LNCaP clone FGC (cell line): ENCODE measurements at places on chromosomes 7 and 10.
A peak's percentile ranks its signal among the peaks of the same experiment; 100 is the strongest.

GRCh38 chr7:115009139-115009538 lies 87.2 kb downstream of the MDFIC start:
- no peak for DNase-seq

- DNase-seq = no peak
These were observed 484.7 kb upstream of the SORCS1 start for GRCh38 chr10:107649249-107649648.

DNA sequence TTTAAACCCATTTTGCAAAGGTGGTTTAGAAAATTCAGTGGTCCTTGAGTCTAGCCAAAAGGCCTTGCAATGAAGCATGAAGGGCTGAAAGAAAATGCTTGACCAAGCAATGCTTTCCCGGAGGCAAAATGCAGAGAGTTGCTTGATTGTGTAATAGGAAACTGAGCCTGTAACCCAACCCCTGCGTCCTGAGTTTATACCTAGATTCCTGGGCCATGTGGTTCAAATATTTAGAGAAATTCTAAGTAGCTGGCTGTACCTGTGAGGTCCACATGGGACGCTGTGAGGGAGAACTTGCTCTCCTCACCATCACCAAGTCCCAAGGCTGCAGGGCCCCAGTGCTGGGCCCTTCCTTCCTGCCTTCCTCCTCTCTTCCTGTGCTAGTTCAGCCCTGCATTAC lies 45.7 kb downstream of the CXCL12 start:
- no peak for DNase-seq

DNA sequence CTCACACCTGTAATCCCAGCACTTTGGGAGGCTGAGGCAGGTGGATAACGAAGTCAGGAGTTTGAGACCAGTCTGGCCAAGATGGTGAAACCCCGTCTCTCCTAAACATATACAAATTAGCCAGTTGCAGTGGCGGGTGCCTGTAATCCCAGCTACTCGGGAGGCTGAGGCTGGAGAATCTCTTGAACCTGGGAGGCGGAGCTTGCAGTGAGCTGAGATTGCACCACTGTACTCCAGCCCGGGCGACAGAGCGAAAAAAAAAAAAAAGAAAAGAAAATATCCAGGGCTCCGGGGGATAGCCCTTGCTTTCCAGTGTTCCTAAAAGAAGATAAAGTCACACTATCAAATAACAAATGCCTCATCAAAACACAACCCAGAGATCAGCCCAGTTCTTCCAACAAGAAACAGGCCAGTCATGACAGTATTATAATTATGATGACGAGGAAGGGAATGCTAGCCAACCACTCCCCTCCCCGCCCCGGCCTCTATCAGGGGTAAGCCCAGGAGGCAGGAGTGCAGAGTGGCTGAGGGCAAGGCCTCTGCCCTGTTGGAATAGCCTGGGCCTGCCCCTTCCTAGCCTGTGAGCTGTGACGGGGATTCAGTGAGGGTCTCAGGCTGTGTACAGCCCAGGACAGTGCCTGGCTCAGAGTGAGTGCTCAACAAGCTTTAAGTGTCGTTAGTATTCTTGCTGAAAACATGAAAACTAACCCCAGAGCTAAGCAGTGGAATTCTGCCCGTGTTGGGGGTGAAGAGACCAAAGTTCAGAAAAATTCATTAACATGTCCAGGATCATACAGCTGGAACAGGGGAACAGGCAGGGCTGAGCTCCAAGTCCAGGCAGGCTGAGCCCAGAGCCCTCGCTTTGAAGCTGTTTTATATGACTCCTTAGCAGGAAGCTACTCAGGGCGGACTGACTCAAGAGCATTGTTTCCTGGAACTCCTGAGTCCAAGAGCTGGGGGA lies 54.3 kb downstream of the FAM241B start:
- no peak for DNase-seq

GRCh38 chr7:12519682-12520009 lies 50.9 kb upstream of the SCIN start:
- DNase-seq = no peak

- DNase-seq = no peak
These were observed 38.9 kb upstream of the SP8 start for GRCh38 chr7:20825555-20825954.

GRCh38 chr7:143322760-143323633 lies 7.1 kb downstream of the CLCN1 start:
- DNase-seq = no peak

GRCh38 chr10:85012305-85012704 lies 683.9 kb downstream of the CCSER2 start:
- no peak for DNase-seq

- no peak for DNase-seq
These were observed 240.2 kb downstream of the PRKG1 start for GRCh38 chr10:51314481-51314880.

GRCh38 chr7:157224627-157225026 lies 85.9 kb downstream of the UBE3C start:
- peak; percentile 37 for DNase-seq

DNA sequence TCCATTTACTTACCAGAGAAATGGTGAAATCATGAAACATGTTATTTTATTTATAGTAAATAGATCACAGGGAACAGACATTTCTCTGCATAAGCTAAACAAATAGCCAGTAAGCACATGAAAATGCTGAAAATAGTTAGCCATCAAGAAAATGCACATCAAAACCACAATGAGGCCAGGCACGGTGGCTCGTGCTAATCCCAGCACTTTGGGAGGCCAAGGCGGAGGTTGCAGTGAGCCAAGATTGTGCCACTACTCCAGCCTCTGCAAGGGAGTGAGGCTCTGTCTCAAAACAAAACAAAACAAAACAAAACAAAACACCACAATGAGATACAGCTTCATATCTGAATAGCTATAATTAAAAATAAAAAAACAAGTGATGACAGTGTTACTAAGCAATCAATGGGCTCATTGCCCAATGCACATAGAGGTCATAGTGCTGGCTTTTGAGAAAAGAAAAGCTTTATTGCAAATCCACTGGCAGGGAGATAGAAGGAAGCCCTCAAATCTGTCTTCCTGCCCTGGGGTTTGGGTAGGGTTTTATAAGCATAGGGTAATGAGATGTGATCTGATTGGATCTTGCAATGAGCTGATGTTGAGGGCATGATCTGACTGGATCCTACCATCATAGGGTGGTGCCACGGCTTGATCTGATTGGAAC lies 16.2 kb downstream of the CSTF2T start:
- DNase-seq = no peak

DNA sequence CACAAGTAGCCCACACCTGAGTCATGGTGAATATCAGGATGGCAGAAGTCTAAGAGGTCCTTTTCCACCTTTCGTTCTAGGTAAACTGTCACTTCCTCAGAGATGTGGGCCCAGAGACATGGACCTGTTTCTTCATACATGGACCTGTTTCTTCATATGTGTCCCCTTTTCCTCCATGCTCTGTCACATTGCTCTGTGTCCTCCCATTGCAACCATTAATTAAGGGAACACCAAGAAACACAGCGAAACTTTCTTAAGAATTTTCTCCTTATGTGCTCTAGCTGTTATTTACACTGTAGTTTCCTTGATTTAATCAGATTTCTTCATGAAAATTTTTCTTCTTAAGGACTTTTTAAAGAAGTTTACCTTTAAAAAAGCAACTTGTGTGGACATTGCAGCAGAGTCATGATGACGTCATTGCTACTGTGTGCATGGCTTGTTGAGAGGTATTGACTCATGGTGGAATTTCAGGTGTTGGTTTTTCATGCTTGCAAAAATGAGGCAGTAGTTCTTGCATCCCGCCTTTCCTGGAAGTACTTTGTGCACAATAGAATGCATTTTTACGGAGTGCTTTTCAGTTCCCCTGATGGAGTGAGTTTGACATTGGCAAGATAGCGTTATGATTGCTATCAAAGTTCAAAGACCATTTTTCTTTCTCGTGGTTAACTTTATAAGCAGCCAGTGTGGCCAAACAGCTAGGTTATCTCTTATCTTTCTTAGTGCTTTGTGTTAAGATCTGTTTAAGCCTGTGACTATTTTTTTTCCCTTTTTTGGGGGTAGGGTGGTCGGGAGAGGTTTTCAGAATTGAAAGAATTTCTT lies 37.7 kb downstream of the CFAP58 start:
- DNase-seq = peak; percentile 7

- DNase-seq = no peak
These were observed 254.3 kb downstream of the IPMK start for GRCh38 chr10:58013406-58013805.

- no peak for DNase-seq
These were observed 206.3 kb downstream of the SNX10 start for GRCh38 chr7:26497801-26498596.

GRCh38 chr10:97220355-97220754 lies 34.6 kb upstream of the SLIT1 start:
- DNase-seq = no peak

DNA sequence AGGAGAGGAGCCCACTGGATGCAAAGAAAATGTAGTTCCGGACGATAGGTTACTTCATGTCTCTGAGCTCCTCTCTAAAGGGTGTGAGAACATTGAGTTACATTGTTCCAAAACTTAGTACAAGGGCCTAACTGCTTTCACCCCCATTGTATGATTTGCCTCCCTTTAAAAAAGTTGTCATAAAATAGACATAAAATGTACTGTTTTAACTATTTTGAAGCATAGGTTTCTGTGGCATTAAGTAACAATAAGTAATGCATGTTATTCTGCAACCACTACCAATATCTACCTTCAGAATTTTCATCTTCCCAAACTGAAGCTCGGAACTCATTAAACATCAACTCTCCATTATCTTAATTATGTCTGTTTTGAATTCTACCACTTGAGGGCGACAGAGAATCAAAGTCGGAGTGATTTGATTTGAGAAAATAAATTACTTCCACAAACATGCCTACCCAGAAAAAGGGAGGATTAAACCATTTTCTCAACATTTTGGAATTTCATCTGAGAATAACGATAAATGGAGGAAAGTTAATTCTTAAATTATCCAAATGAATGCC lies 2.7 kb downstream of the IGFBP1 start:
- no peak for DNase-seq

GRCh38 chr10:77251297-77252013 lies 386.2 kb downstream of the KCNMA1 start:
- peak; percentile 44 for DNase-seq

DNA sequence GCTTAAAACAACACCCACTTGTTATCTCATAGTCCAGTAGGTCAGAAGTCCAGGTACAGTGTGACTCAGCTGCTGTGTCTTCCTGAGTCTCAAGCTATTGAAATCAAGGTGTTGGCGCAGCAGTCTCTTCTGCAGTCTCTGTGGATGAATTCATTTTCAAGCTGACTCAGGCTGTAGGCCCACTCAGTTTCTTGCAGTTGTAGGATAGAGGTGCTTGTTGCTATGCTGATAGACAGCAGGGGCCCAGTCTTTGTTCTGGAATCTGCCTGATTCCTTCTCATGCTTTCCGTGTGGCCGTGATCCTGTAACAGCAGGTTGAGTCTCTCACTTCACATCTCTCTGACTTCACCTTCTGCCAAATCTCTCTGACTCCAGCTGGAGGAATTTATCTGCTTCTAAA lies 400.4 kb upstream of the POM121L12 start:
- no peak for DNase-seq

- DNase-seq = no peak
These were observed 20.5 kb downstream of the NOM1 start for GRCh38 chr7:156969972-156970420.

GRCh38 chr10:20970044-20970443 lies 72.9 kb upstream of the NEBL start:
- no peak for DNase-seq

GRCh38 chr10:49367600-49367999 lies 28.3 kb downstream of the DRGX start:
- no peak for DNase-seq

GRCh38 chr7:5610500-5611186 lies 170.8 kb downstream of the RNF216 start:
- no peak for DNase-seq

GRCh38 chr7:70857793-70858545 lies 274.0 kb upstream of the GALNT17 start:
- DNase-seq = no peak

GRCh38 chr10:120632047-120632446 lies 175.0 kb downstream of the PLPP4 start:
- DNase-seq = no peak

GRCh38 chr10:29248158-29248557 lies 40.7 kb upstream of the LYZL1 start:
- no peak for DNase-seq

DNA sequence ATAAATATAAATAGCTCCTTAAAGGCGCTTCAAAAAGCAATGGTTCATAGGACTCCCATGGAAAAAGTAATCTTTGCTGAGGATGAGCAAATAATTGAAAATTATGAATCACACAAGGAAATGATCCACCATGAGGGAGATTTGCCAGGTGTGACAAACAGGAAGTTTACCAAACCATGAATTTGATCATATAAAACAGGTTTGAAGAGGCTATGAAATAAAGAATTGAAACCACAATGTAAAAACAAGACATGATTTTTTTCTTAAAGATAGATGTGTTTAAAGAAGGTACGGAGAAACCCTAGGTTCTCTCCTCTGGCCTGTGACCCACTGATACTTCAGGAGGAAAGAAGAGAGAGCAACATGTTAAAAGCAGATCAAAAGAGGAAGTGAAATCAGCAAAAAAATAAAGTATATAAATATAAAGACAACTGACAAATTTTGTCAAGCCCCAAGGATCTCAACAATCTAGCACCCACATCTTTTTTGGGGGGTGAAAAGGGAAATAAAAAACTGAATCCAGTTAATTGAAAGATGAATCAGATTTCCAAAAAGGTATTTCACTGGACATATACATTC lies 111.3 kb upstream of the ASAH2 start:
- DNase-seq = peak; percentile 93

GRCh38 chr7:115748123-115748738 lies 282.3 kb downstream of the TFEC start:
- DNase-seq = no peak

- no peak for DNase-seq
These were observed 98.2 kb downstream of the SORBS1 start for GRCh38 chr10:95462740-95463667.

DNA sequence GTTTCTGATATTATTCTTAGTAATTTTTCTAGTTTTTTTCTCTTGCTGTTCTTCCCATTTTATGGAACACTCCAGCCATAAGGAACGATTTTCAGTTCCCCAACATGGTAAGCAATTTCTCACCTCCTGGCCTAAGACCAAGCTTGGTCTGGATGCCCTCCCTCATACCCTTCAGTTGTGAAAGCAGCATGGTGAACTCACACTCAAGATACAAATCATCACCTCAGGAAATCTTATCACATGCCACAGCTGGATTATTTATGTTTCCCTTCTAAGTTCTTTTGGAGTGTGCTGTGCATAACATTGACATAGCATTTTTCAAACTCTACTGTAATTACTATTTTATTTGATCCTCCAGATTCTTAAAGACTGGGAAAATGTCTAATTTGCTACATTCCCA lies 216.6 kb downstream of the AGMO start:
- DNase-seq = no peak

GRCh38 chr10:107970512-107970911 lies 806.0 kb upstream of the SORCS1 start:
- peak; percentile 64 for DNase-seq

DNA sequence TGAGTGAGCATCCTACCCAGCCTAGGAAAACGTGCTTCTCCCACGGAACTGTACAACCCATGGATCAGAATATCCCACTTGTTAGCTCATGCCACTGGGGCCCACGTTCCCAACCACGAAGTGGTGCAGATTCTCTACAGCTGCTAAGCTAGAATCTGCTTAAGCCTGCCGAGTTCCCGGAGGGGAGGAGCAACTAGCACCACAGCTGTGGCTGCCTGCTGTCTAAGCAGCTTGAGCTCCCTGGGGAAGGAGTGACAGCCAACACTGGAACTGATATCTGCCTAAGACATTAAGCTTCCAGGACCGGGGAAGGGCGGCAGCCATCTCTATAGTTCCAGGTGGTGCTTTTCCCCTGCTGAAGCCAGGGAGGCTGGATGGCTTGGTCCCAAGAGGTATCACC lies 334.7 kb upstream of the CHRM2 start:
- DNase-seq = no peak

- no peak for DNase-seq
These were observed 23.4 kb upstream of the ZC3HAV1 start for GRCh38 chr7:139132887-139133286.
